ENCODE measurements at places on chromosomes 7 and 10. TPM values are rescaled to one million over a fixed set of nuclear protein-coding genes. Genes with fewer than 3 reads are reported as not detected.

GRCh38 chr7:561631-562373 lies 42.2 kb upstream of the PDGFA start:
- no peaks in the 10 kb centered on the region for H3K4me1 ChIP-seq
- no peaks in the 10 kb centered on the region for H3K36me3 ChIP-seq
- DNase-seq, result no peak
- no peak overlapping the region for H3K4me3 ChIP-seq

The IFIT1 gene
- 34.8 TPM for total RNA-seq

- no peak overlapping the region for H3K27ac ChIP-seq
- no peaks in the 10 kb centered on the region for H3K36me3 ChIP-seq
- H3K4me3 ChIP-seq, result no peak overlapping the region
These were observed 99.6 kb downstream of the STRA8 start for GRCh38 chr7:135333200-135333599.

- no peak overlapping the region for H3K4me3 ChIP-seq
- H3K4me1 ChIP-seq, result peaks cover 16% of the 10 kb centered on the region
- DNase-seq, result no peak
These were observed 47.5 kb downstream of the INSYN2A start for GRCh38 chr10:127148933-127149220.

DNA sequence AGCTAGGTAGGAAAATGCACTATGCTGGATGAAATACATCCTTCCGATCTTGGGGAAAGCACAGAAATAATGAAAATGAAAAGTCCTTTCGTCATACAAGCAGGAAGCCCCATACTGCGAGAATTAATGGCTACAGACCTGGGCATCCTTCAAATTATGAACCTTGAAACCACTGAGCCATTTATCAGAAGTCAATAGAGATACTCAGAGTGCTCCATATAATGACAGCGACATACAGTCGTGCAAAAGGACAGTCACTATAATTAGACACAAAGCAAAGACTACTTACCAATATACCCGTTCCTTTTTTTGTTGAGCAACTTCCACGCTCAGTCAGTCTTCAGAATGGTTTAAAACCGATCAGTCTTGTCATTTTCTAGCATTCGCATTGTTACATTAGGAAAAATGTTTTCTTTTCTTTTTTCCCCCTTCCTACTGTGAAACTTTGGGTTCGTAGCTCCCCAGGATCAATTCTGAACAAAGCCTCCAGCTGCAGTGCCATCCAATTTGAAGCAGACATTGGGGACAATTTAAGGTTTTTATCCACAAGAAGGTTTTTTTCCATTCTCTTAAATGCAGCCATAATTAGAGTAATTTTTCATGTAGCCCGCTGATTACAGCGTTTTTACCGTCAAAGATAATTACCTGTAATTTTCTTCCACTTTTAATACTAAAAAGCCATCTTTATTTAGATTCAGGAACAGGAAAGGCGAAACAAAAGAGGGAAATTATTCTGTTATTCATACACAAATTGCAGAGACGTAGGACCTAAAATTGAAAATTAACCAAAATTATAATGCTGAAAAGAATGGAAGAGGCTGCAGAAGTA lies 6.4 kb downstream of the DLX6 start:
- H3K4me3 ChIP-seq, result no peak overlapping the region
- DNase-seq, result no peak
- H3K27ac ChIP-seq, result no peak overlapping the region
- peaks cover 100% of the 10 kb centered on the region for H3K27me3 ChIP-seq
- H3K36me3 ChIP-seq, result no peaks in the 10 kb centered on the region

DNA sequence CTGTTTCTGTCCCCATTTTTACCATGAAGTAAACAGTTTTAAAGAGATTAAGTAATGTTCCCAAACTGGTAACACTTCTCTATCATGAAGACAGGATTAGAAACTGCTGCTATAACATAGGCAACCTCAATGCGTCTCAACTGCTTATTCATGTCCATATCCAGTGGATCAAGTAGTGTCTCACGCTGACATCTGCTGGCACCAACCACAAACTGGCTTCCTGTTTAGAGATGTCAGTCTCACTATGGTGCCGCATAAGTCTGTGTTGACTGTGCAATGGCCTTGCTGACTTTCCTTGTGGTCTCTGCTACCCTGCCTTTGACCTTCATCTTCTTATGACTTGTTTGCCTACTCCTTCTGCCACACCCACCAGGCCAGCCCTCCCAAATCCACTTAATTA lies 369.6 kb upstream of the DPP6 start:
- no peaks in the 10 kb centered on the region for H3K4me1 ChIP-seq
- no peak overlapping the region for H3K4me3 ChIP-seq
- H3K36me3 ChIP-seq, result no peaks in the 10 kb centered on the region
- no peak overlapping the region for H3K27ac ChIP-seq
- no peak for DNase-seq

DNA sequence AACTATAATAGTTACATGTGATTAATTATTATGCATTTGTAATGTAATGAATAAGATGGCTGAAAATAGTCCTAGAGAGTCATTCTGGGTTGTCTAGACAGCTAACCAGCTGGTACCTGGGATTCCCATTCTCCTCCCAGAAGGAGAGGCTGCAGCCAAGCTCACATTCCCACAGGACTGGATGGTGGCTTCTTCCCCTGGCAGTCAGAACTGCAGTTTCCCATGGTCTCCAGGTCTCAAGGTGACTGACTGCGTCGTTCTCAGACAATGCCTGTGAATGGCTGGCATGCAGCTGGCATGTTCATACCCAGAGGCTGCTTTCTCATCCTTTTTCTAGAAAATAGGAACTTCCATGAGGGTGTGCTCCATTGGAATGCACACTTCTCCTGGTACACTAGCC lies 21.3 kb downstream of the TAS2R16 start:
- H3K36me3 ChIP-seq, result no peaks in the 10 kb centered on the region
- no peak overlapping the region for H3K4me3 ChIP-seq
- H3K27ac ChIP-seq, result no peak overlapping the region
- H3K27me3 ChIP-seq, result no peaks in the 10 kb centered on the region
- no peaks in the 10 kb centered on the region for H3K4me1 ChIP-seq

The PIK3CG gene
- 6.2 TPM for total RNA-seq
